Uterus (tissue), 4 donors: ENCODE measurements at places on chromosomes 3 and 15. TPM values are rescaled to one million over a fixed set of nuclear protein-coding genes. Genes with fewer than 3 reads are reported as not detected.

The SPATA12 gene
- total RNA-seq, result 0.21 TPM

The BFSP2 gene
- total RNA-seq, result not detected

The CCDC9B gene
- 2.4 TPM for total RNA-seq

The CHRFAM7A gene
- total RNA-seq, result 8.9 TPM

The SLC28A2 gene
- total RNA-seq, result not detected

The CGNL1 gene
- 74.4 TPM for total RNA-seq

The FSTL1 gene
- 1,355 TPM for total RNA-seq

The PEAK1 gene
- 69.8 TPM for total RNA-seq

The WDR93 gene
- total RNA-seq, result not detected

The ERICH6 gene
- not detected for total RNA-seq

The PRSS50 gene
- not detected for total RNA-seq

The PLOD2 gene
- total RNA-seq, result 30.0 TPM

The MYEF2 gene
- total RNA-seq, result 48.7 TPM

The PCLAF gene
- total RNA-seq, result 22.7 TPM

The PLD1 gene
- 15.6 TPM for total RNA-seq

The RAD18 gene
- 17.6 TPM for total RNA-seq

The PKM gene
- 250 TPM for total RNA-seq

The HYKK gene
- total RNA-seq, result 11.6 TPM

The CD80 gene
- total RNA-seq, result 0.14 TPM

The DNAH12 gene
- total RNA-seq, result 0.77 TPM

The LRRN1 gene
- total RNA-seq, result not detected

The TMEM40 gene
- total RNA-seq, result not detected

The MUSTN1 gene
- total RNA-seq, result not detected

The SPINT1 gene
- 2.3 TPM for total RNA-seq

The AP3B2 gene
- 2.2 TPM for total RNA-seq

The PARP15 gene
- total RNA-seq, result under 0.01 TPM

The AHSG gene
- total RNA-seq, result not detected

The TMEM87A gene
- 25.4 TPM for total RNA-seq

The RAMAC gene
- 43.5 TPM for total RNA-seq

The CIB2 gene
- total RNA-seq, result 10.3 TPM

The RPP25 gene
- 7.5 TPM for total RNA-seq

The P2RY1 gene
- 4.9 TPM for total RNA-seq

The TEX9 gene
- 22.8 TPM for total RNA-seq

The SYNPR gene
- total RNA-seq, result not detected

The MASP1 gene
- 80.7 TPM for total RNA-seq

The CD86 gene
- 0.29 TPM for total RNA-seq

The DCP1A gene
- 39.4 TPM for total RNA-seq

The LARP6 gene
- total RNA-seq, result 11.9 TPM

The ACP3 gene
- total RNA-seq, result 5.6 TPM

The TM4SF18 gene
- total RNA-seq, result 14.4 TPM

The COPS2 gene
- 94.0 TPM for total RNA-seq

The PLSCR5 gene
- total RNA-seq, result not detected

The SLC24A5 gene
- total RNA-seq, result not detected

The GOLGA8N gene
- total RNA-seq, result 22.0 TPM

The SLC12A1 gene
- total RNA-seq, result not detected

The RNF168 gene
- 25.1 TPM for total RNA-seq

The TM4SF4 gene
- total RNA-seq, result not detected

The EPHA6 gene
- total RNA-seq, result 7.3 TPM

The GREM1 gene
- 5.4 TPM for total RNA-seq
